ENCODE measurements at places on chromosomes 4 and X.

DNA sequence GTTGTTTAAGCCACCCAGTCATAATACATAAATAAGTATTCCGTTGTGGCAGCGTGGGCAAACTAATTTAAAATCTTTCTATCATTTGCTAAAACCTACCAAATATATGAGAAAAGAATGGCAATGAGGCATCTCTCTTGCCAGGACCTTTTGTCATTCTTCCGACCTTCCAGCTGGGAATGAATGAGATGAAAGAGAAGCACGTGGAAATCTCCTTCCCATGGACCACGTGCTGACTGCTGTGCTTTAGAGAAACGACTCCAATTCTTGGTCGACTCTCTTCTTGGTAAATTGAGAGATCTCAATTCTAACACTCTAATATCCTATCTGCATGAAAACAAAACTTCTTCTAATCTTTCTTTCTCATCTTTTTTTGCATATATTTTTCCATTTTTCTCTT lies 116.5 kb downstream of the COL25A1 start:
- DNase-seq, result no peak

DNA sequence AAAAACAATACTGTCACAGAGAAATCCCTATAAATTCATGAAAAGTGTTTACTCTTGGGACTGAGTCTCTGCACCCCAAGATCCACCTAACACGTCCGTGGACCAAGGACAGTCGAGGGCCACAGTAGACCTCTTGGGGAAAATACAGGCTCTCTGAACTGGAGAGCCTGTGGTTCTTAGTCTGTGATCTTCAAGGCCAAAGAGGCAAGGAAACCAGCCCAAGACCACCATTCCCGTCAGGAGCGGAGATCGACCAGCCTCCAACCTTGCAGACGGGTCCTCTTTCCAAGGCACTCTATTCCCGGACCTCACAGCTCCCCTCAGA lies 1.6 kb upstream of the APBB2 start:
- DNase-seq, result no peak

DNA sequence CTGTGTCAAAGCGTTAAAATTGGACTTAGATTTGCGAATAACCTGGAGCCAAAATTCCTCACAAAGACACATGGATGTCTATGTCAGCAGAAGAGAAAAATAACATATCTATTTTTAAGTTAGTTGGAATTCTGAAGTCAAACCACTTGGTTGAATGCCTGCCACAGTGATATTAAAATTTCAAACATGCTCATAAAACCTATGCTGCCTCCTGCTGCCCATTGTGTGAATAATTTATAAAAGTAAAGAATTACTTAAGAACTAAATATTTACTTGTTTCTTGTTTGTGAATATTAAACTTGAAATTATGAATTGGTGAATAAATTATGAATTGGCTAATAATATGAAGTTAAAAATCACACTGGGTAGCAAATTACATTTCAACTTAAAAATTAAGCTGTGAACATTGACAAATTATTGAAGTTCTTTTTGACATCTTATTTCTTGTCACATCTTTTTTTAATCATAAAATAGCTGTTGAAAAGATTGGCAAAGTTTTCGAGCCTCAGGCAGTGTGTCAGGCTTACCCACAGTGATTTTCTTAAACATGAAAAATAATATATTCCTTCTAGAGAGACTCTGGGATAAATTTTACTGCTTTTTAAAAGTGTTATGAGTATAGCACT lies 35.4 kb downstream of the FABP2 start:
- peak; percentile 52 for DNase-seq

DNA sequence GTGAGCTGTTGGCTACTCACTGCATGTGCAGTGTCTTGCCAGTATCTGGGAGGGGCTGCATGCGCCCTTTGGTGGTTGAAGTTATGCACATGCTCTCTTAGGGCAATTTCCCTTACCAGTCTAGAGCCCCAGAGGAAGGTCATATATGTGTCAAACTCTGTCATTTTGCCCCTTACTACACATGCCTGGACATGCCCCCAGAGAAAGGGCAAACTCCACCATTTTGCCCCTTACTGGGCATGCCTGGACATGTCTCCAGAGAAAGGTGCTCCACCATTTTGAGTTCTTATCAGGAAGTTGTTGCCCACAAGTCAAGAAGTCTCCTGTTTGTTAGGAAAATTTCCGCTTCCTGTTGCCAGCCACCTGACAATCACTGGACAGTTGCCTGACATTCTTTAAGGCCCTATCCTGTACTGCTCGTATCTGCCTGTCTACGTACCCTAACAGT lies 56.4 kb upstream of the PLAC8 start:
- DNase-seq, result no peak

DNA sequence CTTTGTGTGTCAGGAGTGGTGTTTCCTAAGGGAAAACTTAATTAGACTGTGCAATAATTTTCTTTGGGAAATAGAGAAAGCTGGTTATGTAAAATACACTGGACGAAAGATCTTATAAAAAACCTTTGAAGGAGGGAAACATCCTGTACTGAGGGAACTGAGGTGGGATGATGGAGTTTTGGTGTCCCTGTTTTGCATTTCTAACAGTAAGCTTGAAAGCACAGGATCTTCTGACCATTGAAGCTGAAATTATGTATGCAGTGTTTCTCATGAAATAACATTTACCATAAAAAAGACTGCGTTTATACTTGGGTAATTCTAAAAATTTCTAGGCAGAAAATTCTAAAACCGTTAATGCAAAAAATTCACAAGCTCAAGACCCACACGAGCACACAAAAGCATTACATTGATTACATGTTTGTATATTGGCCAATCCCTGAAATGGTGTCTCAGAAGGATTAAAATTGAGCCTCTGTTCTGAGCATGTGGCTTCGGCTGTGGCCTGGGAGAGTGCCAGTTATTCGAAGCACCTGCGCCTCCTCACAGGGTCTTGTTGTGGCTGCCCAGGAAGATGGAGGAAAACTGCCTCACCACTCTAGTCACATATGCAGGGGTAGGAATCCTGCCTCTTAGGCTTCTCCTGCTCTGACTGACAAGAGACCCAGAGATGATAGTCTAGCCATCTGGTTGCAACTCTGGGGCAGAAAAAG lies 49.5 kb downstream of the JADE3 start:
- DNase-seq, result peak; percentile 13

All from Ammon's horn (tissue), 1 donor.